ENCODE measurements at places on chromosomes 7 and 10. TPM values are rescaled to one million over a fixed set of nuclear protein-coding genes. Genes with fewer than 3 reads are reported as not detected.

The CRPPA gene
- 0.63 TPM for total RNA-seq

The OR13A1 gene
- 0.10 TPM for total RNA-seq

The SFTPA2 gene
- total RNA-seq = not detected

The TMEM236 gene
- under 0.01 TPM for total RNA-seq

The PSMG3 gene
- total RNA-seq = 14.3 TPM

The ZC3HAV1L gene
- total RNA-seq = 1.4 TPM

The TACR2 gene
- total RNA-seq = not detected

The OR9A2 gene
- total RNA-seq = not detected

Data from mononuclear cell (primary cell).